Stimulated activated CD4-positive, alpha-beta T cell treated with anti-CD3 and anti-CD28 coated beads, Interleukin-12 subunit alpha, Interleukin-12 subunit beta, amount 100 ng/mL, for 48 hours (primary cell): ENCODE measurements at places on chromosomes 5 and 9.

DNA sequence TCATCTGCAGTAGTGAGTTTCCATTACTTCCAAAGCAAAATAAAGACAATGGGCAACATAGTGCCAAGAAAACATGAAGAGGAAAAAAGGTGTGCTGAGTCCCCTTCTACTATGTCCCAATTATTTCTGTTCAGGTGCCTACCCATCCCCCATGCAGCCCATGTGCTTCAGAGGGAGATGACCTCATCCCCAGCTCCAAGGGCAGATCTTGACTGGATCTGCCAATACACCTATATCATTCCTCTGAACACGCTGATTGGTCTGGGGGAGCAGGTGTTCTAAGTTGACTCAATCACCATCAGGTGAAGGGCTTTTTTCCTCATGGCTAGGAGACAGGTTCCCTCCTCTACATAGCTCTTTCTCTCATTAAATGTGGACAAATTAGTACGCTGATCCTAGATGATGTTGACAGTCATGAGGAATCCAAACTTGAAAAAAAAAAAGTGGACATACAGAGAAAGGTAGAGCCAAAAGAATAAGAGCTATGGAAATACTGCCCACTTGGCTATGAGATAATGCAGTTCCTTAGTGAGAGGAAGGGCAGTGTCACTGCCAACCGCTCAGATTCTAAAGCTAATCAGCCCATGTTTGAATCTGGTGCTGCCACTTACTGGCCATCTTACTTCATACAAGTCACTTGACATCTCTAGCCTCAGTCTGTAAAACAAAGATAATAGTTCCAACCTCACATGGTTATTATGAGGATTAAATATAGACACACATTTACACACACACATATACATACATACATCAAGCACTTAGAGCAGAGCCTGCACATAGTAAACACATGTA, 23.1 kb downstream of the PRELID2 start:
- DNase-seq = no peak

GRCh38 chr5:7638456-7638855, 212.5 kb downstream of the CFAP90 start:
- DNase-seq = no peak

GRCh38 chr5:32369542-32370155, 56.9 kb upstream of the MTMR12 start:
- no peak for DNase-seq

- DNase-seq = no peak
These were observed 344.1 kb upstream of the WWC1 start for GRCh38 chr5:167947306-167947705.

DNA sequence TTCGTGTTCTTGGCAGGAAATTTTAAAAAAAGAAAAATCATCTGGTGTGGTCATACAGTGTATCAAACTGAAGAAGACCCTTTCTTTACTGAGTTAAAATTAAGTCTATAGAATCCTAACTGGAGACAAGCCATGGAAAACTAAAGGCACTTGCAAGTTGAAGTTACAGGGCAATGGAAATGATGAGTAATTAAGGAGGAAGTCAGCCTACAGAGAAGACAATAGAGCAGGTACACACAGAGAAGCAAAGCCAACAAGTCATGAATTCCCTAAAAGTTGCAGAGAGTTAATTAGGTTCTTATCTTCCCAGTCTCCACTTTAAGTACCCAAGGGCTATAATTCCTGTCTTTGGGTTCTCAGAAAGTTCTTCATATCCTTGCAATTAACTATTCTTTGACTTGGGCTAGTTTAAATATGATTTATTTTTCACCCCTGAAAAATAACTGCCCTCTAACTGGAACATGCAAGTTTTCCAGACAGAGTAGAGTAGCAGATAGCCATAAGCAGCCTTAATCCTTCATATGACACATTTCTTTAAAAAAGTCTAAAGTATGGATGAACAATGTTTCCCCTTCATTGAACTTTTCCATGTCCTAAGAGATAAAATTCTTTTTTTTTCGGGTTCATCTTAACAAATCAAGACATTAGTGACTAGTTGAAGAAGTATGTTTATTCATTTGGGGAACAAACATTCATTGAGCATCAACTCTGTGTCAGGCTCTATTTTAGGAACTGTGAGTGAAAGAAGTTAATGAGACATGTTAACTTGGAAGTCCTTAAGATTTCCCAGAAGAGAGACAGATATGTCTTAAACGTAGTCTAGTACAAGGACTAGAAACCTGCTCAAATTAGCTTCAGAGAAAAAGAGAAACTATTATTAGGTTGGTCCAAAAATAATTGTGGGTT, 5.2 kb upstream of the ITGA2 start:
- no peak for DNase-seq

- no peak for DNase-seq
These were observed 434.0 kb upstream of the C9orf72 start for GRCh38 chr9:28007097-28007817.
